Caco-2 (cell line): ENCODE measurements at places on chromosomes 13 and 19.
A peak's percentile ranks its signal among the peaks of the same experiment; 100 is the strongest.

- H3K36me3 ChIP-seq, result no peaks in the 10 kb centered on the region
- H3K27ac ChIP-seq, result no peak overlapping the region
- H3K4me1 ChIP-seq, result peaks cover 22% of the 10 kb centered on the region
- no peaks in the 10 kb centered on the region; the same call in 1 of the 2 replicates for H3K27me3 ChIP-seq
- H3K4me3 ChIP-seq, result peak overlapping the region; percentile 23
- no peak for DNase-seq
Observed at GRCh38 chr19:49427855-49428546, 2.8 kb downstream of the GFY start.

- H3K27ac ChIP-seq, result peak within 1 kb of the TSS; percentile 35
- peak within 1 kb of the TSS; percentile 56 for H3K4me3 ChIP-seq
- H3K4me1 ChIP-seq, result 0 out of 2 replicates have a peak, but pooled peaks cover 15% of the 10 kb centered on the region
- no peaks in the 10 kb centered on the region; the same call in 1 of the 2 replicates for H3K27me3 ChIP-seq
- no peaks in the 10 kb centered on the region for H3K36me3 ChIP-seq
- DNase-seq, result peak; percentile 82
Observed at GRCh38 chr13:76886292-76887075, at the start of gene KCTD12. Gene KCTD12 (minus strand): TSS chr13:76886405. CDS start chr13:76886148, 257 bp downstream.

DNA sequence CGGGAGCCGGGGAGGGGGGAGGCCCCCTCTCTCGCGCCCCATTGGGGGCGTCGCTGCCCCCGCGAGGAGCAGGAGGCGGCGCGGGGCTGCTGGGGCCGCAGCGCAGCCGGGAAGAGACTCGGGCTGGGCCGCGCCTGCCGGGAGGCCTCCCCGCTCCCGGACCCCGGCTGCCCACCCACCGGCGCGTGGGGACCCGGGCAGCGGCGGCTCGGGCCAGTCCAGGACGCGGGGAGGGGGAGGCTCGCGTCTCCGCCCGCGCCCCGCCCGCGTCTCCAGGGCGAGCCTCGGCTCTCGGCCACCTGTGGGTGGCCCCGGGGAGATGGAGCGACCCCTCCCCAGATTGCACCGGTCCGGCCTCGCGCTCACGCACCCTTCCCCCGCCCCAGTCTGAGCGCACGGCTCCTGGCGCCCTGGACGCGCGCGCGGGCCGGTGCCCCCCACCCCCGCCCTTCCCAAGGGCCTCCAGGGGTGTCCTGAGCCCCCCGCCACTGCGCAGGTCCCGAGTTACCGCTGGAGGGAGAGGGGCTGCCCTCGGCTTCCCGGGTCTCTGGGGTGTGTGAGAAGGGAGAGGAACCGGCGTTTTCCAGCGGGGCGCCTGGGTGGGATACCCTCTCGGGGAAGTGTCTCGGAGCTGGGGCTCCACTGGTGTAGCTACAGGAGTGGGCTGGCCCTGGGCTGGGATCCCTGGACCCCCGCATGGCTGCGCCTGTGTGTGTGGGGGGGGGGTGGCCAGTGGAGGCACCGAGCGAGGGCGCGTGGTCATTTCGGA, 645 bp downstream of the PALM start:
- peaks cover 8% of the 10 kb centered on the region for H3K4me1 ChIP-seq
- no peak for DNase-seq
- H3K36me3 ChIP-seq, result no peaks in the 10 kb centered on the region
- peak overlapping the region; percentile 49 for H3K4me3 ChIP-seq

DNA sequence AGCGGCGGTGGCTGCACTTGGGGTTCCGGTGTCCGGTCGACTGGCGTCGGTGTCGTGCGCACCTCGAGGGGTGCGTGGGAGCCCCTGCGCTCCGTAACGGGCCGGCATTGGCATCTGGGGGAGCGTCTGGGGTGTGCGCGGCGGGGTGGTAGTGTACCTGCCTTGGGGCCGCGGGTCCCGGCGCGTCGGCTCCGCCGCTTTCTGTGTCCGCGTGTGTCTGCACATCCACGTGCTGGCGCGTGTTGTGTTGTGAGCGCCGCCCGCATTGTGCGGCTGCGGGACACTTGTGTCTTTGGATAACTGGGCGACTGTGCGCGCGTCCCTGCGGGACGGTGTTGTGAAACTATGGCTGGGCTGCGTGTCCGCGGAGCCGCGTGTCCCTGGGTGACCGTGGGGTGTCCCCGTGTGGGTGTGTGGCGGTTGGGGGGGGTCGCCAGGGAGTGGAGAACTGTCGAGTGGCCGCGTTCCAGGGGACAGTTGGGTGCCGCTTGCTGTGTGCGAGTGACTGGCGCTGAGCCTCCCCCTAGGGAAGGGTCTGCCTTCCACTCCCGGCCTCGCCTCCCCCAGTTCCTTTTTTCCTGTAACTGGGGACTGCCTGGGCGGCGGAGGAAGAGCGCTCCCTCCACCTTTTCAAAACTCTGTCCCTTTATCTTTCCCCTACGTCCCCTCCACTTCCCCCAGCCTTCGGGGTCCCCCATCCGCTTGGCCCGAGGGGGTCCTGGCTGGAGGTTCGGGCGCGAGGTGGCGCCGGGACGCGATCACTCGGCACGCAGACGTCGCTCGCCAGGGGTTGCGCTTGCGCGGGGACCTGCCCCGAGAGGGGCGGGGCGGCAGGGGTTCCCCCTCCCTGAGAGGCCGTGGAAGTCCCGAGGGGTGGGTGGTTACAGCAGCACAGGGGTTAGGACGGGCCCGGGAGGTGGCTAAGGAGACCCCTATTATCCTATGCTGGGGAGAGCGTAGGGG, 5.7 kb upstream of the NFIC start:
- H3K4me3 ChIP-seq, result peak overlapping the region; percentile 16
- no peaks in the 10 kb centered on the region for H3K4me1 ChIP-seq
- no peak for DNase-seq
- H3K27ac ChIP-seq, result no peak overlapping the region

- peak; percentile 54 for DNase-seq
- no peaks in the 10 kb centered on the region for H3K27me3 ChIP-seq
- H3K27ac ChIP-seq, result no peak overlapping the region
- peak overlapping the region; percentile 43 for H3K4me3 ChIP-seq
Observed at GRCh38 chr19:843180-843835, 2.5 kb downstream of the PRTN3 start.

DNA sequence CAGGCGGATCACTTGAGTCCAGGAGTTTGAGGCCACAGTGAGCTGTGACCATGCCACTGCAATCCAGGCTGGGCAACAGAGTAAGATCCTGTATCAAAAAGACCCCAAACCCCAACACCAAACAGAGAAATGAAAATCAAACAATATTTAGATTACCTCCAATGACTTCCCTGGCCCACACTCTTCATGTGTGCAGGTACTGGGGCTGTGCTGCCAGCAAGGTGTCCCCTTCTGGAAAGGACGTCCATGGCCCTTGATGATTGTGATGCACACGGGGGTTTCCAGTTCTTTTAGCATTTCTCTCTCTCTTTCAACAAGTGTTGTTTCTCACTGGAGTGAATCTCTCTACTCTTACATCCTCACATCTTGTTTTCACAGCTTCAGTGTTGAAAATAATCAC, 23.7 kb upstream of the LGALS14 start:
- no peak for DNase-seq
- no peaks in the 10 kb centered on the region for H3K36me3 ChIP-seq
- no peak overlapping the region for H3K27ac ChIP-seq
- no peaks in the 10 kb centered on the region for H3K27me3 ChIP-seq
- H3K4me1 ChIP-seq, result no peaks in the 10 kb centered on the region
- no peak overlapping the region for H3K4me3 ChIP-seq

- H3K27me3 ChIP-seq, result no peaks in the 10 kb centered on the region
- peak; percentile 77 for DNase-seq
- H3K4me3 ChIP-seq, result no peak overlapping the region
- H3K27ac ChIP-seq, result peak overlapping the region; percentile 72
Observed at GRCh38 chr13:110206185-110206584, 100.8 kb downstream of the COL4A1 start.
